ENCODE measurements at places on chromosomes 5 and 9.

DNA sequence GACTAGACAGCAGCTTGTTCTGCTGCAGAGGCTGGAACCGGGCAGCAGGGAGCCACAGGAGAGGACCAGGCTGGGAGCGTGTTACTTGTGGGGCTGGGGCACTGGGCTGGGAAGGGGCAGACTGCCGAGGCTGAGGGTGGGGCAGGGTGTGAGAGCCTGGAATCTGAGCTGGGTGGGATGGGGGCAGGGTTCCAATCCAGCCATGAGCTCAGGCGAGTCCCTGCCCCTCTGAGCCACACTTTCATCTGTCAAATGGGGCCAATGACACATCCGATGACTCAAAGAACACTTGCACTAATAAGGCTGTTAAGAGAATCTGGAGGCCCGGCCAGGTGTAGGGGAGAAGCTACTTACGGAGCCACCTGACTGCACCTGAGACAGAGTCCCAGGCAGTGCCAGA, 18.7 kb upstream of the WDR38 start:
- no peak for DNase-seq

- DNase-seq, result no peak
Observed at GRCh38 chr5:137819766-137820165, 47.9 kb upstream of the MYOT start.

GRCh38 chr9:974031-974995, 2.1 kb upstream of the DMRT3 start:
- no peak for DNase-seq

GRCh38 chr5:155726267-155726666, 600.7 kb upstream of the SGCD start:
- DNase-seq, result no peak

- DNase-seq, result no peak
Observed at GRCh38 chr5:131281133-131281867, 17.4 kb downstream of the CDC42SE2 start.

- no peak for DNase-seq
Observed at GRCh38 chr9:104769655-104770054, 5.7 kb downstream of the NIPSNAP3B start.

- no peak for DNase-seq
Observed at GRCh38 chr5:69024241-69024651, 69.6 kb upstream of the SLC30A5 start.

GRCh38 chr5:156147944-156148285, 179.0 kb upstream of the SGCD start:
- no peak for DNase-seq

DNA sequence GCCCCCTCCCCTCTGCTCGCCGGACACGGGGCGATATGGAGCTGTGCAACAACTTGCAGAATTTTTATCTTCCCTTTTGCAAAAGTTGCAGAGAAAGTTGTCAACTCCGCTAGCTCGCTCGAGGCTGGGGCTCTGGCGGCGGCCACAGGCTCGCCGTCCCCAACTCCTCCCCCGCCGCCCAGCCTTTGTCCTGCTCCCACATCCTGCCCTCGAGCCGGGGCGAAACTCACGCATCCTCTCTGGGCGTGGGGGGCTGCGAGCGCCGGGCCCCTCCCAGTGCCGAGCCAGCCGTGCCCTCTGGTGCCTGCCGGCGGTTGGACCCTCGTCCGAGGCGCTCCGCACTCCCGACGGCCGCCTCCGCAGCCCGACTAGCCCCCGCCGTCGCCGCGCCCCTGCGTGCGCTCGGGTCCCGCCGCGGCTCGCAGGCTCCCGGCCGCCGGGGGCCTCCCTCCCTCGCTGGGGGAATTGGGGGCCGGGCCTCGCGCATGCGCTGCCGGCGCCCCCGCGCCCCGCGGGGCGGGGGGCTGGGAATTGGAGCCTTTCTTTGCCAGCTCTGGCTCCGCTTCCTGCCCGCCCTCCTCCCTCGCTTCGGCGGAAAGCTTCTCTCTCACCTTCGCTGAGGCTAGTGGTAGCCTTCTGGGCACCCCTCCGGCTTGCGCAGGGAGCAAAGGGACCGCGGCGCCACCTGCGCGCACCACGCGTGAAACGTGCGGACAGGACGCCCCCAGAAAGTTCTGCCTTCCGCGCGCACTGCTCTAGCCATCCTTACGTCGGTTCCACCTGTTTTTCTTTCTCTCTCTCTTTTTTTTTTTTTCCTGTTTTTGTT, at the start of gene CCNJL:
CCNJL (minus strand) TSS at position 431 of the 826 bp plus-strand sequence. CDS start 641 bp downstream, outside the sequence.
- no peak for DNase-seq

DNA sequence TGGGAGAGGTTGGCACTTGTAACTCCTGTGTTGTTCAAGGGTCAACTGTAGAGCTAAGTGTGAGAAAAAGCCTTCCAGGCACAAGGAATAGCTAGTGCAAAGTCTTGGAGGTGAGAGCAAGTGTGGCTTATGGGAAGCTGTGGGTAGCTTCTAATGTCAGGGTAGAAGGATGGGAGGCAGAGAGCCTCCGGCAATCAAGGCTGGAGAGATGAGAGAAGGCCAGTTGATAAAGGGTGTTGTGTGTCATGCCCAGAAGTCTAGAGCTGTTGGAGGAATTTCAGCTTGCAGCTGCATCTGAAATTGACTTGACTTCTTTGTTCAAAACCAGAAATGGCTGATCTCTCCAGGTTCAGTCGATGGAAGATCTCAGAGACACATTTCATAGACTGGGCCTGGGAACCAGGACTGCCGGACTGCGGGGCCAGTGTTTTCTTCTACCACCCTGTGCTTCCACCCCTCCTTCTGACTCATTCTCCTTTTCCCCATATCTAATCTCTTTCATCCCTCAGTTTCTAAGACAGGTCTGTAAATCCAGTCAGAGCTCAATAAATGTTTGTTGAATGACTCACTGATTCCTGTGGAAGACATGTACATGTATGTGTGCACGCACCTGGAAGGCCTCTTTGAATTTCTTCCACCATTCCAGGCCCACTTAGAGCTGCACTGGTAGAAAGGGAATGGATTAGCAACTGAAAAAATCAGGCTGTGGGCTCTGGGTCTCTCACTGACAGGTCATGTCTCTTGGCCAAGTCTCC, 67.8 kb upstream of the KLF4 start:
- no peak for DNase-seq

GRCh38 chr9:3277200-3277599, 248.6 kb downstream of the RFX3 start:
- DNase-seq, result no peak

GRCh38 chr9:1959371-1959770, 55.8 kb upstream of the SMARCA2 start:
- DNase-seq, result no peak

DNA sequence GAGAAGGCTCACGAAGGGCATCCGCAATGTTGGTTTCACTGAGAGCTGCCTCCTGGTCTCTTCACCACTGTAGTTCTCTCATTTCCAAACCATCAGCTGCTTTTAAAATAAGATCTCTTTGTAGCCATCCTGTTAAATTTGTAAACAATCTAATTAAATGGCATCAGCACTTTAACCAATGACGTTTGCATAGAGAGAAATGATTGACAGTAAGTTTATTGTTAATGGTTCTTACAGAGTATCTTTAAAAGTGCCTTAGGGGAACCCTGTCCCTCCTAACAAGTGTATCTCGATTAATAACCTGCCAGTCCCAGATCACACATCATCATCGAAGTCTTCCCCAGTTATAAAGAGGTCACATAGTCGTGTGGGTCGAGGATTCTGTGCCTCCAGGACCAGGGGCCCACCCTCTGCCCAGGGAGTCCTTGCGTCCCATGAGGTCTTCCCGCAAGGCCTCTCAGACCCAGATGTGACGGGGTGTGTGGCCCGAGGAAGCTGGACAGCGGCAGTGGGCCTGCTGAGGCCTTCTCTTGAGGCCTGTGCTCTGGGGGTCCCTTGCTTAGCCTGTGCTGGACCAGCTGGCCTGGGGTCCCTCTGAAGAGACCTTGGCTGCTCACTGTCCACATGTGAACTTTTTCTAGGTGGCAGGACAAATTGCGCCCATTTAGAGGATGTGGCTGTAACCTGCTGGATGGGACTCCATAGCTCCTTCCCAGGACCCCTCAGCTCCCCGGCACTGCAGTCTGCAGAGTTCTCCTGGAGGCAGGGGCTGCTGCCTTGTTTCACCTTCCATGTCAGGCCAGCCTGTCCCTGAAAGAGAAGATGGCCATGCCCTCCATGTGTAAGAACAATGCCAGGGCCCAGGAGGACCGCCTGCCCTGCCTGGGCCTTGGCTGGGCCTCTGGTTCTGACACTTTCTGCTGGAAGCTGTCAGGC, 16.6 kb downstream of the SQSTM1 start:
- DNase-seq, result no peak

DNA sequence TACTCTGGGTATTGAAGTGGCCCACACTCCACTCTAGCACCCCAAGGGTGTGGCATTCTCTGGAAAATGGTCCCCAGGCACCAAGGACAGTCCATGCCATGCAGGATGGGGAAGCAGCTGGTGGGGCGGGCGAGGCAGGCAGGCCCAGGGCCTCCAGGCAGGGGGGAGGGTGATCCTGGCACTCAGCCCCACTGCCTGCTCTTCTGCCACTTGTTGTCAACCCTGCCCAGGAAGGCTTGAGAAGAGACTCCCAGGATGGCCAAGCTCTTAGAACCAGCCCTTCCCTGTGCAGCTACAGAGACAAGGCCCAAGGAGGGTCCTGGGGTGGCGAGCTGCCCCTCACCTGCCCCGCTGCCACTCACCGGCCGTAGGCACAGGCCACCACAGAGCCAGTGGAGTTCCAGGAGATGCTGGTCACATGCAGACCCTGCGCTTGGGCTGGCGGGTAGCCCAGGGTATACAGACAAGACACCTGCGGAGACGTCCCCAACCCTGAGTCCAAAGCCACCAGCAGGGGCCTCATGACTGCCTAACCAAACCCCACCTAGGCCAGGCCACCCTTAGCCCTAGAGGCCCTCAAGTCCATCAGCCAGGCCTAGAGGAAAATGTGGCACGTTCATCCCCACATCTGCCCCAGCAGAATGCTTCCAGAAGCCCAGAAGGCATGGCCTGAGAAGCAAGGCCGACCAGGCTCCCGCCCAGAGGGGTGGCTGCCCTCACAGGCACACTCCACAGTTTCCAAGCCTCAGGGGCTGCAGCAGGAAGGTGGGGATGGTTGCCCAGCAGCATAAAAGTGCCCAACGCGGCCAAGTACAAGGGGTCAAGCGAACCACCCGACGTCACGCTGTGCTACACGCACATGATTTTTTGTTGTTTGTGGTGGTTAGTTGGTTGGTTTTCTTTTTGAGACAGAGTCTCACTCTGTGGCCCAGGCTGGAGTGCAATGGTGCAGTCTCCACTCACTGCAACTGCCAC, 19.8 kb downstream of the DYNC2I2 start:
- DNase-seq, result no peak

- no peak for DNase-seq
Observed at GRCh38 chr5:115098041-115098702, 71.5 kb downstream of the TRIM36 start.

GRCh38 chr9:84123648-84124406, 143.2 kb downstream of the RMI1 start:
- no peak for DNase-seq

DNA sequence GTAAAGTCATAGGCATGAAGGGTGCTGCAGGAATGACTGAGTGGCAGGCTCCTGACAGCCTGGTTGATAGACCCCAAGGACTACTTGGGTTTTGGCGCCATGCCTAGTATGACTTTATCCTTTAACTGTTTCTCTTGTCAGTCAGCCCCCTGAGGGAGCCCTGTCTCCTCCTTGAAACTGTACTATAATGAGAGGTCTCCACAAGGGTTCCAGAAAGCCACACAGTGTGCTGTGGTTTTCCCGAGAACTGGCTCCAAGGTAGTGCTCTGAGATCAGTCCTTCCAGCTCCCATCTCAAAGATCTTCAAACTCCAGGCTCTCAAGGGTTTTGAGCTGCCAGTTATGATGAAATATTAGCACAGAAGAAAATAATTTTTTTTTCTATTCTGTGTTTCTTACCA, 26.7 kb upstream of the TNC start:
- DNase-seq, result no peak

- no peak for DNase-seq
Observed at GRCh38 chr9:249025-249424, 34.4 kb downstream of the DOCK8 start.

- DNase-seq, result no peak
Observed at GRCh38 chr5:71860048-71860447, 141.0 kb downstream of the CARTPT start.

DNA sequence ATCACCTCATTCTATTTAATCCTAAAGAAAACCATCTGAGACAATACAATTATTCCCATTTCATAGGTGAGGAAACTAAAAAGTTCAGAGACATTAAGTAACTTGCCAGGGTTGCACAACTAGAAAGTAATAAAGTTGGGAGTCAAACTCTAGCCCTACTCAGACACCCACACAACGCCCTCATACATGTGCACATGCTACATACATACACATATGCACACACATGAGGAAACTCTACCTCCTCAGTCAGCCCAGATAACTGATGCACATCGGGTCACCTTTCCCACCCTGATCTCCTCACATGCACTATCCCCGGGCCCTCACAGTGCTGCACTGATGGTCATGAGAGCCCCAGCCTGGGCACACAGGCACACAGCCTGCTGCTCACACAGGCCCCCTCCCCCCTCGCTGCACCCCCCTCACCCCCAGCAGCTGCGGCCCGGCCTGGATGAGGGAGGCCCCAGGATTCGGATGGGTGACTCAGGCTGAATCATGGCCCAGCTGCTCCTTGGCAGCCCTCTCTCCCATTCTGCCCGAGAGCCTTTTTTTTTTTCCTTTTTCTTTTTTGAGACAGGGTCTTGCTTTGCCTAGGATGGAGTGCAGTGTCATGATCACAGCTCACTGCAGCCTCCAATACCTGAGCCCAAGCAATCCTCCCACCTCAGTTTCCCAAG, 5.0 kb upstream of the GPRIN1 start:
- no peak for DNase-seq

DNA sequence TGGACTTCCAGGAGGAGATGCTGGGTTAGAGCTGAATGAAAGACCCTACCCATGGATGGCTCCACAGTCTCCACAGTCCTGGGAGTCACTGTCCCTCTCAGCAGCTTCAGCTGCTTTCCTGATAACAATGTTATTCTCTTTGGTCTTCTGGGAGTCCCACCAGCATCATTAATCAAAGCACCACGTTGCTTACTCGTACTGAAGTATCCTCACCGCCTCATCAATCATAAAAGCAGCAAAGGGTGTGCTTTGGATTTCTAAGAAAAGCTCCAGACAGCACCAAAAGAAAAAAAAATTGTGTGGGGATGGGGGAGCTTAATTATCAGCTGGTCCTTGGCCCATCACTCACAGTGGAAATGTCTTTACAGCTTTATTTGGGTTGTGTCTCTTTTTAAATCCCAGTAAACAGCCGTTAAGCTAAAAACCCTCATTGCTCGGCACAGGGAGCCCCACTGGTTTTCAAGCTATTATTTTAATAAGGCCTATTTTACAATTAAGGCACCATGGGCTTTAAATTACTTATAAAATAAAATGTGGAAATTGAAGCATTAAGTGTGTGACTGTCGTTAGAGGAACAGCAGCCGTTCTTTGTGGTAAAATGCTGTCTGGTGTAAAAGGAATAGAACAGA, 538.0 kb downstream of the EBF1 start:
- no peak for DNase-seq

All from activated CD4-positive, CD25-positive, alpha-beta regulatory T cell treated with anti-CD3 and anti-CD28 coated beads, Interleukin-2, amount 50 U/mL, for 72 hours (primary cell).